Activated CD8-positive, alpha-beta memory T cell treated with anti-CD3 and anti-CD28 coated beads, Interleukin-2, amount 10 ng/mL, durations not matched to agents 7 days and 5 days (primary cell): ENCODE measurements at places on chromosomes 2 and 18. TPM values are rescaled to one million over a fixed set of nuclear protein-coding genes. Genes with fewer than 3 reads are reported as not detected.

- DNase-seq = no peak
- H3K27ac ChIP-seq = no peak overlapping the region
- H3K4me1 ChIP-seq = no peaks in the 10 kb centered on the region
- H3K36me3 ChIP-seq = no peaks in the 10 kb centered on the region
- H3K4me3 ChIP-seq = no peak overlapping the region
Measured at GRCh38 chr2:52500561-52500960, 1267.0 kb upstream of the CHAC2 start.

DNA sequence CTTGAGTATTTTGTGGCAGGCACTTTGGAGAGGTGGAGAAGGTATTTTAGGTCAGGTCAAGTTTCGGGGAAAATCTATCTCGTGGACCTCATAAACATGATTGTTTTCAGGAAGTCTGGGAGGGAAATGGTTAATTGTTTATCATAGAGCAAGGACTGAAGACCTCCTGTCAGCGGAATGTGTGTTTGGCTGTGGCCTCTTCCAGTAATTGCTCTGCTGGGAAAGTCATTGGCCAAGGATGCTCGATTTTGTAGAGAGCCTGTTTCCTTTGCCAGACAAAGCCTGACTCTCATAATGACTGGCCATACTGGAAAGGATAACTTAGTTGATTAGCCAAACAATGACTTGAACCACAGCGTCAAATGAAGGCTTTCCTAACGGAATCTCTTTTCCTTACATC is 30.0 kb downstream of the IL1R2 start:
- H3K4me3 ChIP-seq = no peak overlapping the region
- no peaks in the 10 kb centered on the region for H3K36me3 ChIP-seq
- DNase-seq = no peak
- H3K27me3 ChIP-seq = peaks cover 5% of the 10 kb centered on the region
- H3K4me1 ChIP-seq = peaks cover 7% of the 10 kb centered on the region

- H3K27ac ChIP-seq = no peak overlapping the region
- H3K4me3 ChIP-seq = no peak overlapping the region
- H3K27me3 ChIP-seq = peaks cover 5% of the 10 kb centered on the region
- DNase-seq = no peak
Measured at GRCh38 chr2:235762832-235763598, 269.2 kb downstream of the AGAP1 start.

Gene ALPI
- not detected for total RNA-seq

DNA sequence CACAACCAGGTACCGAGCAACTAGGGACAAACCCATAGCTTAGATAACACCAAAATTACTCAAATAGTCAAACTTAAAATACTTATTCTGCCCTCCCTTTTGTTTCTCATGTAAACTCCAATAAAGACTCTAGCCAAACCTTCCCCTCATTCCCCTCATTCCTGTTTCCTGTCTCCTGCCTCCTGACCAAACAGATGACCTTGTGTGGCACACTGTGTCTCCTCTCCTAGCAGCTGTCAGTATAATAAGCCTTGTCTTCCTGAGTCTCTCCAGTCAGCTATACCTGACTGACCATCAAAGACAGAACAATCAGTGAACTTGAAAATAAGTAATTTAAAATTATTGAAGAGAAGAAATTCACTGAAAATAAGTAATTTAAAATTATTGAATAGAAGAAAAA is 14.3 kb downstream of the SULT1C4 start:
- peaks cover 3% of the 10 kb centered on the region for H3K36me3 ChIP-seq
- H3K27me3 ChIP-seq = peaks cover 18% of the 10 kb centered on the region
- no peaks in the 10 kb centered on the region for H3K4me1 ChIP-seq
- H3K27ac ChIP-seq = no peak overlapping the region

GRCh38 chr2:181853696-181854095 is 37.8 kb upstream of the ITPRID2 start:
- DNase-seq = no peak
- H3K36me3 ChIP-seq = no peaks in the 10 kb centered on the region
- H3K4me3 ChIP-seq = no peak overlapping the region

- no peaks in the 10 kb centered on the region for H3K36me3 ChIP-seq
- peak; percentile 38 for DNase-seq
- no peak overlapping the region for H3K4me3 ChIP-seq
- no peaks in the 10 kb centered on the region for H3K27me3 ChIP-seq
- peaks cover 58% of the 10 kb centered on the region for H3K4me1 ChIP-seq
Measured at GRCh38 chr2:96150007-96150640, 4.9 kb upstream of the DUSP2 start.

DNA sequence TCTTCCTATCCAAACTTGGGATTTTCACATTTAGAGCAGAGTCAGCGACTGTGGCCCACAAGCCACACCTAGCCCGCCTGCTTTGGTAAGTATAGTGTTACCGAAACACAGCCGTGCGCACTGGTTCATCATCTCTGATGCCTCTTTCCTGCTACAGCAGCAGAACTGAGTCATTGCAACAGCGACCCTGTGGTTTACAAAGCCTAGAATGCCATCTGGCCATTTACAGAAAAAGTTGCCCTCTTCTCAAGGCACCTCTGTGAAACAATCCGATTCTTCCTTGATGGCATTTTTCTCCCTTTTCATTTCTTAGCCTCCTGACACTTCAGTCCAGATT is 10.7 kb upstream of the IAH1 start:
- no peak overlapping the region for H3K4me3 ChIP-seq
- H3K27ac ChIP-seq = peak overlapping the region; percentile 73
- peaks cover 15% of the 10 kb centered on the region for H3K4me1 ChIP-seq
- H3K27me3 ChIP-seq = no peaks in the 10 kb centered on the region

Gene ZNF516
- 2.0 TPM for total RNA-seq

Gene FBXO15
- 0.23 TPM for total RNA-seq

DNA sequence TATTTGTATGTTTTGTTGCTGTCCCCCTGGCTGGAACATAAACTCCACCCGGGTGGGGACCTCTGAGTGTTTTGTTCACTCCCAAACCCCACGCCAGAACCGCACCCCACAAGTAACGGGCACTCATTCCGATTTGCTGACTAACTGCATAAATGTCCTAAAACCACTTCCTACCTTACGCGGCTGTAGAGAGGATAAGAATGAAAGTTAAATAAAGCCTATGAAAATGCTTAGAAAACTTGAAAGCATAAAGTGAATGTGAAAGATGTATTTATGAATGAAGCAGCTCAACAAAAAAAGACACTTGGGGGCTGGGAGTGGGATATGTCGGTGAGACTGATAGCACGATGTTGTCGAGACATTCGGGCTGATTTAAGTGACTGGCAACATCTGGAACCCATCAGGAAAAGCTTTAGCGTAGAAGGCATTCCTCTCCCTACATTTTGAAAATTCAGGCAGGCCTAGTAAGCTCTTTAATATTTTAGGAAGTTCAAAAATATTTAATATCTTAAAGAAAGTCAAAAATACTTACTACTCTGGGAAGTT is 206.7 kb downstream of the SH3RF3 start:
- no peaks in the 10 kb centered on the region for H3K36me3 ChIP-seq
- H3K4me3 ChIP-seq = peak overlapping the region; percentile 29
- peaks cover 82% of the 10 kb centered on the region for H3K27me3 ChIP-seq
- peaks cover 44% of the 10 kb centered on the region for H3K4me1 ChIP-seq
- peak overlapping the region; percentile 53 for H3K27ac ChIP-seq
- DNase-seq = peak; percentile 71

Gene GPR45
- not detected for total RNA-seq

DNA sequence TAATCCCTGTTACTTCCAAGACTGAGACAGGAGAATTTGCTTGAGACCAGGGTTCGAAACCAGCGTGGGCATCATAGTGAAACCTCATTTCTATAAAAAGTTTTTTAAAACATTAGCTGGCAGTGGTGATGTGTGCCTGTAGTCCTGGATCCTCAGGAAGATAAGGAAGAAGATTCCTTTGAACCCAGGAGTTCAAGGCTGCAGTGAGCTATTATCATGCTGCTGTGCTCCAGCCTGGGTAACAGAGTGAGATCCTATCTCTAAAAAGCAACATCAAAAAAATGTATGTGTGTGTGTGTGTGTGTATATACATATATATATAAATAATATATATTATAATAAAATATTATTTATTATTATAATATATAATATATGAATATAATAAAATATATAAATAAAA is 1417.6 kb upstream of the CDH2 start:
- H3K27me3 ChIP-seq = no peaks in the 10 kb centered on the region
- no peak overlapping the region for H3K4me3 ChIP-seq
- H3K36me3 ChIP-seq = no peaks in the 10 kb centered on the region
- H3K27ac ChIP-seq = no peak overlapping the region
- no peak for DNase-seq

Gene TBR1
- 0.05 TPM for total RNA-seq

Gene THSD7B
- not detected for total RNA-seq

- no peaks in the 10 kb centered on the region for H3K4me1 ChIP-seq
- H3K27me3 ChIP-seq = no peaks in the 10 kb centered on the region
- peaks cover 1% of the 10 kb centered on the region for H3K36me3 ChIP-seq
- H3K27ac ChIP-seq = no peak overlapping the region
Measured at GRCh38 chr2:24734741-24735140, 58.5 kb downstream of the PTRHD1 start.
